M059J (cell line): ENCODE measurements at places on chromosomes 4 and X. TPM values are rescaled to one million over a fixed set of nuclear protein-coding genes. Genes with fewer than 3 reads are reported as not detected.
A peak's percentile ranks its signal among the peaks of the same experiment; 100 is the strongest.

- peak; percentile 93 for DNase-seq
Observed at GRCh38 chr4:121668368-121669162, 28.2 kb downstream of the ANXA5 start.

DNA sequence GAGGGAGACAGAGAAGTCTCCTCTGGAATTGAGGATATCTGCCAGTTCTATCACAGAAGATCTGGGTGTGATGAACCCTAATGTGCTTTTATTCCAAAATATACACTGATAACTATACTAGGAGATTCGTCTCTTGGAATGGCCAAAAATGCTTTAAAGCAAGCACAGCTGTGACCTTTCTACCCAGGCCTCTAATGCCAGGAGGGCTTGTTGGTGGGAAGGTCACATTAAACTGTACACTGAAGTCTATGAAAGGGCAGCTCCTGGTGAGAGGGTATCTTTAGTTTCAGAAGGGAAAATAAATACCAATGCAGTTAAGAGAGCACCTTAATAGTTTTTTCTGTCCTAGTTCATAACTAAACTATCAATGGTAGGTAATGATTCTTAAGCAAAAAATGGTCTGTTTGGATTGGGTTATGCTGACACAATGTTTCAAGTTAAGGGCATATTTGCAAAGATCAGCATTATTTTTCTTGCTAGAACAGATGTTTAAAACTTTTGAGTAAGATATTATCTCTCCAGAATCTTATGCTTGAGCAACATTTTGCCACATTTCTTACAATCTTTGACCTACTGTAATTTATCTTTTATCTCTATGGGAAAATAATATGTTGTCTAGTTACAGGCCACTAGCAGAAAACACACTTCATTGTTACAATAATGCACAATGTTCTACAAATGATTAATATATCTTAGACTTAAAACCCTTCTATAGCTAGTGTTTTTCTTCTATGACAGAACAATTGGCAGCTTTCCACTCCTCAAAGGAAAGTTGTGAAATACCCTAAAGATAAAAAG is 59.6 kb downstream of the SEC24D start:
- peak; percentile 61 for DNase-seq

GRCh38 chrX:43805579-43805978 is 76.7 kb downstream of the MAOB start:
- no peak for DNase-seq

GRCh38 chrX:44042116-44042515 is 68.9 kb upstream of the NDP start:
- DNase-seq = peak; percentile 52

The GPR78 gene
- 0.07 TPM in 1 of 2 replicates, not detected in the other for total RNA-seq

The CNGA1 gene
- 0.32 TPM in 1 of 2 replicates, not detected in the other for total RNA-seq
